ENCODE measurements at places on chromosomes 7 and 10.
A peak's percentile ranks its signal among the peaks of the same experiment; 100 is the strongest.

GRCh38 chr10:2121929-2122328 lies 384.6 kb upstream of the ADARB2 start:
- DNase-seq = no peak

GRCh38 chr10:7383442-7383841 lies 27.4 kb downstream of the SFMBT2 start:
- peak; percentile 21 for DNase-seq

DNA sequence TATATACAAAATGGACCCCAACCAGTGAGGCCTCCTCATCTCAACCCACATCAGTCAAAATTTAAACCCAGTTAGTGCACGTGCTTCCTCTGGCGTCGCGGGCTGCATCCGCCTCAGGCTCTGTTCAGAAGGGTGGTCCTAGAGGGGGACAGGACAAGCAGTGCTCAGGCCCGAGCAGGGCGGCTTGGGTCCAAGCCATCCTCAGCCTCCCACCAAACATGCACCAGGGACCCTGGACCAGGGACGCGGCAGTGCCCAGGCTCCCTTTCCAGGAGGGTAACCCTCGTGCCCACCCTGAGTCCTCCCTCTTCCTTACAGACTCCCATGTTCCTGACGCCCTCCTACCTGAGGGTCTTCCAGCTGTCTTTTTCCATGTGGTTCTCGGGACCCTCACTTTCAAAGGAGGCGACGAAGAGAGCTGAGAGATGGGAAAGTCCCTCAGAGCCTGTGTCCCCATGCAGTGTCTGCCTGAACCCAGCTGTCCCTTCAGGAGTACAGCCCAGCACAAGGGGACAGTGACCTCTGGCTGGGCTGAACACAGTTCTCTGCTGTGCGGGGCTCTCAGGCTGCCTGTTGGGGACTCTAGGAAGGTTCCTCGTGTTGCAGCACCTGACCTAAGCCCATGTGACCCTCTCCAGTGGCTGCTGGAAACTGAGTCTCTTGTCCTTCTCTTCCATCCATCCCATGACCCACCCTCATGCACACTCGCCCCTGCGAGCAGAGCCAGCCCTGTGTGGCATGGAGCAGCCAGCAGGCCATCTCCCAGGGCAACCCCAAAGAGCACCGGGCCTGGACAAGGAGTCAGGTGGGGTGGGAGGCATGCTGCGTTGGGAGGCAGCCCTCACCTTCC lies 58.1 kb downstream of the CSGALNACT2 start:
- no peak for DNase-seq

DNA sequence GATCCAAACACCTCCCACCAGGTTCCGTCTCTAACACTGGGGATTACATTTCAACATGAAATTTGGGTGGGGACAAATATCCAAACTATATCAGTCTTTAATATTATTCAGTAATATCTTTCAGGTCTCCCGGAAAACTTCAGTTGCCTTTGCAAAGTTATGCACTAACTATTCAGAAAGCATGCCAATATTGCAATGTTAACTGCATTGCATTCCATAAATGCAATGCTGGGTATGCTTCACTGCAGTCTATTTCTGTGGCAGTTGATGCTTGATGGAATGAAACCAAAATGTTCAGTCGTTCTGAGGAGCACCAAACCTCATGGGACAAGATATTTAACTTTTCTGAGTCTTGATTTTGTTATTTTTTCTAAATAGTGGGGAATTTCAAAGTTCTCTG lies 147.5 kb downstream of the SLC16A9 start:
- DNase-seq = no peak

- DNase-seq = no peak
These were observed 34.7 kb downstream of the MINDY4 start for GRCh38 chr7:30805931-30806330.

GRCh38 chr10:102065561-102066398 lies 631 bp downstream of the HPS6 start:
- DNase-seq = no peak

GRCh38 chr7:117673367-117673766 lies 193.5 kb downstream of the CFTR start:
- no peak for DNase-seq

- DNase-seq = no peak
These were observed 1080.1 kb upstream of the SORCS1 start for GRCh38 chr10:108244443-108245228.

DNA sequence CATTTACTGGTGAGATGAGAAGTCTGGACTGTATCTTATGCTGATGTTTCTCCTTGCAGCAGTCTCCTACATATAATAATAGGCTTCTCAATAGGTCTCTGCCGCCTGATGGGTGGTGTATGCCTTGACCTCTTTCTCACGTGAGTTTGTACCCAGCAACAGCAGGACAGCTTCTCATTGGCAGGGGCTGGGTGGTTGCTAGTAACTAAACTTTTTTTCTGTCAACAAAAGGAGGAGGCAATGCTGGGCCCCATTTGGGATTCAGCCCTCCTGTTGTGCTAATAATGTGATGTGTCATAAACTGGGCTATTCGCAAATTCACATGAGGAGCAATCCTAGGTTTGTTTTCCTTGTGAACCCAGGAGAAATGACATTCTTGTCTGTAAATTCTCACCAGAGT lies 533.6 kb downstream of the GATA3 start:
- no peak for DNase-seq

- DNase-seq = no peak
These were observed 109.8 kb upstream of the TARP start for GRCh38 chr7:38383281-38383680.

- no peak for DNase-seq
These were observed 21.7 kb upstream of the RET start for GRCh38 chr10:43055217-43055616.

DNA sequence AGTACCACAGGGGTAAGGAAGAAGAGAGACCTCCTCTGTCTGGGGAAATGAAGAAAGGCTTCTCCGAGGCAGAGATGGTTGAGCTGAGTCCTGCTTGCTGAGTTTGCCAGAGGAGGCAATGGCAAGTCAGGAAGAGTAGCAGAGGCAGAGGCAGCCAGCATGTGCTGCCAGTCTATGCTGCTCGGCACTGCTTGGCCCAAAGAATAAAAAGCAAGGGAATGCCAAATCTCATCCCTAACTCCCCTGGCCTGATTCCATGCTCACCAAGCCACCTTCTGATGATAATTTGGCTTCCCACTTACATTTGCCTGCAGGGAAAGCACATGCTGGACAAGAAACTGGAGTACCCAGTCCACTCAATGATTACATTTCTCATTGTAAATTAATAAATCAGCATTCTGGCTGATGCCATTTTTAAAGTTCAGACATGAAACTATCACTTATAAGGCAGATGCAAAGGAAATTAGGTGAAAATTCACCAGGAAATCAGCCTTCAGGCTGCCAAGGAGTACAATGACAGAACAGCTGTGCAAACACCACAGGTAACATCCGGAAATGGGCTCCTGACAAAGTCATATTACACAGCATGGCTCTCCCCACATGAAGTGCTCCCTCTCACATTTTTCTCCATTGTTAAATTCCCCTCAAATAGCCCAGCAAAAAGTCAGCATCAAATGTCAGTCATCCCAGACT lies 245.9 kb downstream of the MTERF1 start:
- DNase-seq = no peak

DNA sequence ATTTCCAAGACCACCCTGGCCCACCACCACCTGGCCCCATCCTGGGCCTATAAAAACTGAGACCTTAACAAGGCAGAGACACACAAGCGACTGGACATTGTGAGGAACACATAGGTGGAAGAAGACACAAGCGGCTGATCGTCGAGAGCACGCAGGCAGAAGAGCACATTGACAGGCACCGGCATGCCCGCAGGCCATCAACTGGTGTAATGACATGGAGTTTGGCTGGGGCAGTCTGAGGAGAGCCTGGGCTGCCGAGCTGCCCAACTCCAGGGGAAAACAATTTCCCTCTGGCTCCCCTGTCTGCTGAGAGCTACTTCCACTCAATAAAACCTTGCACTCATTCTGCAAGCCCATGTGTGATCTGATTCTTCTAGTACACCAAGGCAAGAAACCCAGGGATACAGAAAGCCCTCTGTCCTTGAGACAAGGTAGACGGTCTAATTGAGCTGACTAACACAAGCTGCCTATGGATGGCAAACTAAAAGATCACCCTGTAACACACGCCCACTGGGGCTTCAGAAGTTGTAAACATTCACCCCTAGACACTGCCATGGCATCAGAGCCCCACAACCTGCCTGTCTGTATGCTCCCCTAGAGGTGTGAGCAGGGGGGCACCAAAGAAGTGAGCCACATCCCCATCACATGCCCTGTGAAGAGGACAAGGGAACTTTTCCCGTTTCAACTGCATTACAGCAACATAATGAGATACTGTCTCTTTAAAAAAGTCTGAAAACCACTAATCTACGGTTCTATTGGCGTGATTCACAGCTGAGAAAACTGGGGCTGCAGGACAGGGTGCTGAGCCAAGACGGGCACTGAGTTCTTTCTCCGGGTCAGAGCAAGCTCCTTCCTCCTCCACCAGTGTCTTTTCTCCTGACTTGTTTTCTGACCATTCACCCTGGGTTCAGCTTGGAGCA lies 18.5 kb upstream of the TNS3 start:
- no peak for DNase-seq

DNA sequence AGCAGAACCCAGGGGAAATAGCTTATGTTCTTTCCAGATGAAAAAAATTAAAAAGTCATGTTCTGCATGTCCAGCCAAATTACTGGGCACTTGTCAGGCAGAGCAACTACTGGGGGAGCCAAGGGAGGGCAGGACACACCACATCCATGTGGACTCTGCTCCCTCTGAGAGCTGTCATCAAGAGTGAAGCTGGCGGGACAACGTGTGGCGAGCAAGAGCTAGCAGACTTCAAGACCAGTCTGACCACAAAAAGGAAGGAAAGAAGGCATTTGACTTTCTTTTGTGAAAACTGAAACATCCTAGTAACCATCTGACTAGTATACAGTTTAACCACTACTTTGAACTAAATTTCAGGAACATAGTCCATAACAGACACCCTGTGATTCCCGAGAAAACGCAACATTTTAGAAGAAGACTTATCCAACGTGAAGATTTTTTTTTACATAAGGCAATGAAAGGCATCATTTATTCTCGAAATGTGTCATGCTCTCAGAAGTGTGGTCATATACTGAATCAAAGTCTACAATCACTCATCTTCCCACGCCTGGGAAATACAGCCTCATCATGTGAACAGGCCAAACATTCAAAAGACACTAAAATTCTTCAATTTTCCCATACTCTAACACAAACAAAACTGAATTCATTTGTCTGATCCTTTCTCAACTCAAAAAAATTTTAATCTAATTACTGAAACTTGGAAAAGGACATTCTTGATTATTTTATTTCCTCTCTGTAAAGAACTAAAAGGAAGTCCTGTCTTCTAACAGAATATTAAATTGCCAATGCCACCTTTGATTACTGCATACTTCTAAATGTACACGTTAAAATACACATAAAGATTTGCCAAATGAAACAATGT lies 15.5 kb downstream of the CYTH3 start:
- peak; percentile 20 for DNase-seq

DNA sequence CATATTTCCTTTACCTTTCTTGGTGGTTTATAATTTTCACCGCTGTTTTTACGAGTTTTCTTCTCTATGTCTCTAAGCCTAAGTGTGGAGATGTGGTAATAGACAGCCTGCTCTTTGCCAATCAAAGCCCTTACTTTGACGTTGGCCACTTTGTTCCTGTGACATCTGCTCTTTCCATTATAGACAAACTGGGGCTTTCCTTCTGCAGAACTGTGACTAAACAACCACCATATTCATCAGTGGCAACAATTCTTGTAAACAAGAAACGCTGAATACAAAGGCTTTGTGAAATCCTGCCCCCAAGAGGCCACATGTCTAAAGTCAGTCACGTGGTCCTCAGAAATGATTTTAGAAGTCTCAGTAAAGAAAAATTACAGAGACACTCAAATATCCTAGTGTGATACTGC lies 59.6 kb upstream of the CAPZA2 start:
- peak; percentile 55 for DNase-seq

DNA sequence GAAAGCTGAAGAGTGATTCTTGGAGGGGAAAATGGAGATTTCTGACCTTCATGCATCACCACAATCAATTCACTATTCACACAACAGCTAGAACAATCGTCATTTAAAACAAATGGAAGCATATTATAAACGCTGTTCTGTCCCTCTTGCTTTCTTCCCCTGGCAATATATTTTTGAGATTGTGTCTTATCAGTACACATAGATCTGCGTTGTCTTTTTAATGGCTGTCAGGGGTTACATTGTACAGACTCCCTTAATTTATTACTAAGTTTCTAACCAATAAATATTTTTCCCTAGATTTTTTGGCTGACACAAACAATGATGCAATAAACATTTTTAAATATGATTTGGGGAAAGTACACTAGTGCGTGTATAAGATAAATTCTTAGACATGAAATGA lies 1115.7 kb upstream of the C7orf33 start:
- DNase-seq = no peak

DNA sequence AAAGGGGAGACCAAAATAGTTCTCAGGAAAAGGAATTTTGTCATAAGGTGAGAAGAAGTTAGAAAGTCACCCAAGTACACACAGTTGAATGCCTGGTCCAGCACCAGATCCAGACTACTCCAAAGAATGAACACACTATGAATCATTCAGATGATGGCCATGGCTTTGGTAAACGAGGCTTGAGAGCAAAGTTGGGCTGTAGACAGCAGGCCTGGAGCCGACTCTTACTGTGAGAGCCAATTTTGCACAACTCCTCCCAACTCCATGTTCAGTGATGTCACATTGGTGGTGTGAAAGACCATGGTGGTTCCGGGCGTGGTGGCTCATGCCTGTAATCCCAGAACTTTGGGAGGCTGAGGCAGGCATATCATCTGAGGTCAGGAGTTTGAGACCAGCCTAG lies 131.6 kb downstream of the PKD1L1 start:
- no peak for DNase-seq

DNA sequence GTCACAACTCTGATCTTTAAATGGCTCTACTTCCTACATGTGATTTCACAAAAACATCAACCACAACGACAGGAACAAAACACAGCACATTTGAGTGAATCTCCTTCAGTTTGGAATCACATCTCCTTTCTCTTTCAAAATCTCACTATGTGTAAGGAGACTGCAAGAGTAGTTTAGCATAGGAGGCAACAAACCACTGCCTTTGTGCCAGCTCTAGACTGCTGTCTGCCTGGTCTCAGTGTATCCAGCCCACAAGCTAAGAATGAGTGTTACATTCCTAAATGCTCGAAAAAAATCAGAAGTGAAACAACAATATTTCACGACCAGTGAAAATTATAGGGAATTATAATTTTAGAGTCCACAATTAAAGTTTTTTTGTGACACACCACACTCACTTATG lies 217.0 kb upstream of the STEAP4 start:
- no peak for DNase-seq

DNA sequence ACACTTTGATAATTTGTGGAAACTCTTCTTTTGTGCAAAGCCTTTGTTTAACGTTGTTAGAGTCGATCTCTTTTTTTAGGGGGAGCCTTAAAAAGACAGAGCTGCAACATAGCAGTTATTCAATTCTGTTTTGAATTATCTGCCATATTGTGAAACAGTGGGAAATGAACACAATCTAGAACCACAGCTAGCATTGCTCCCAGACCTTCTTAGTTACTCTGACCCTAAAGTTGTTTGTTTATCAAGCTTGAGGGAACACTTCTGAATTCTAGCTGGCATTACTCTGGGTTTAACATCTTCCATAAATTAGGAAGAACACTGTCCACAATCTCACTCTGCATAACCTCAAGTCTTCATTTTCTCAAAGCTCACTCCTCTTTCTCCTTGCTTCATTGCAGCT lies 217.7 kb downstream of the PRKG1 start:
- DNase-seq = no peak

Measured in CD4-positive, CD25-positive, alpha-beta regulatory T cell (primary cell).